Transverse colon (tissue), 4 donors: ENCODE measurements at places on chromosomes 2 and 18. TPM values are rescaled to one million over a fixed set of nuclear protein-coding genes. Genes with fewer than 3 reads are reported as not detected.

SETBP1 gene
- 16.2 TPM for total RNA-seq

DNA sequence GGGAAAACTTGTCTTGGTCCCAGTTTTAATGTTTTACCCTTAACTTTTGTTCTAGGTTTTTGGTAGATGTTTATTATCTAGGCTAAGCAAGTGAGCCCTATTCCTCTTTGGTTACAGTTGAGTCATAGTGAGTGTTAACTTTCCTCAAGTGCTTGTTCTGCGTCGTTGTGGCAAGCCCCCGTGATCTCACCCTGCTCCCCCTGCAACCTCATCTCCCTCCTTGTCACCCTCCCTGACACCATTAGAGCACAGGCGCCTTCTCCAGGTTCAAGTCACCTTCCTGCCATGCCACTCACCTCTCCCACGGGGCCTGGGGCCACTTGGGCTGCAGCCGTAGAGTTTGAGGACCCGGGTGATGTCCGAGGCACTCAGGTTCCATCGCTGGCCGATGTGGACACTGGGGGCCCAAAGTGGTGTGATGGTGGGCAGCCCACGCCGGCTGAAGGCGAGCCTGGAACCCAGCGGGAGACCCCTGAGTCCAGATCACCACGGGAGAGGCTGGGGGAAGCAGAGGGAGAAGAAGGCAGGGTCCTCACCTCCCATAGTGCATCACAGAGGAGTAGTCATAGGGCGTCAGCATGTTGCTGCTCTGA lies 8.7 kb downstream of the ASTL start:
- DNase-seq, result no peak

DNA sequence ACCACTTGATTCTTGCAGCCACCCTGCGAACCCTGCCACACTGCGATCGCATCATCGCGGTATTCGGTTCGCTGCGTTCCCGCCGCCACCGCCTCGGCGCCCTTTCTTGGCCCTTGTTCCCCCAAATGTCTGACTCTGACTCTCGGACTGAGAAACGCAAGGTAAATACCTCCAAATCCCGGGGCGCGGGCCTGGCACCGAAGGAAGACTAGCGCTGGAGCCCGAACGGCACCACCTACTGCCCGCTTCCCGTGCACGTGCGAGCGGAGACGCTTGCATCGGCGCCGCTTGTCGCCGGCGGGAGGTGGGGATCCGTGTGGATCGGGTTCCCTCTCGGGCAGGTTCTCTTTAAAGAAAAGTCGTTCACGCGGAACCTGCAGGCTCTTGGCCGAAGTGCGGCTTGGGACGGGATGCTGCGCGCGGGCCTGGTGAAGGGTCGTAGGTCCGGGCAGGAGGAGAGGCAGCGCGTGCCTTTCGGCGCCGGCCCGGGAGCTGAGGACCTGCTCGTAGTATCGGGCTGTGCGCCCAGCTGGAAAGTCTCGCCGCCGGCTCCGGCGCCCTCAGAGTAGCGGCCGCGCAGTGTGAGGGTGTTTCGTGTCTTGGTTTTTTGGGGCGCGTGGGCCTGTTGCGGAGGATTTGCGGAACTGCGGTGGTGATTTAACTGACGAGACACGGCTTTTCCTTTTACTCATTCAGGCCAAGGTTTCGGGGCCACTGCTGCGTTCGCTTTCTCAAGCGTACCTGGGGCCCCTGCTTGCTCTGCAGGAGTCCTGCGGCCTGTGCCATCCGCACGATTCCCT lies 514 bp downstream of the BCL2L11 start:
- DNase-seq, result peak; percentile 49

- no peak for DNase-seq
Measured at GRCh38 chr2:78982638-78983330, 42.7 kb upstream of the REG3G start.

GRCh38 chr2:23460228-23460627 lies 75.2 kb downstream of the KLHL29 start:
- no peak for DNase-seq

GRCh38 chr2:236017446-236017845 lies 150.7 kb downstream of the GBX2 start:
- DNase-seq, result no peak

GRCh38 chr2:121665504-121665903 lies 16.2 kb upstream of the CLASP1 start:
- DNase-seq, result no peak

DNA sequence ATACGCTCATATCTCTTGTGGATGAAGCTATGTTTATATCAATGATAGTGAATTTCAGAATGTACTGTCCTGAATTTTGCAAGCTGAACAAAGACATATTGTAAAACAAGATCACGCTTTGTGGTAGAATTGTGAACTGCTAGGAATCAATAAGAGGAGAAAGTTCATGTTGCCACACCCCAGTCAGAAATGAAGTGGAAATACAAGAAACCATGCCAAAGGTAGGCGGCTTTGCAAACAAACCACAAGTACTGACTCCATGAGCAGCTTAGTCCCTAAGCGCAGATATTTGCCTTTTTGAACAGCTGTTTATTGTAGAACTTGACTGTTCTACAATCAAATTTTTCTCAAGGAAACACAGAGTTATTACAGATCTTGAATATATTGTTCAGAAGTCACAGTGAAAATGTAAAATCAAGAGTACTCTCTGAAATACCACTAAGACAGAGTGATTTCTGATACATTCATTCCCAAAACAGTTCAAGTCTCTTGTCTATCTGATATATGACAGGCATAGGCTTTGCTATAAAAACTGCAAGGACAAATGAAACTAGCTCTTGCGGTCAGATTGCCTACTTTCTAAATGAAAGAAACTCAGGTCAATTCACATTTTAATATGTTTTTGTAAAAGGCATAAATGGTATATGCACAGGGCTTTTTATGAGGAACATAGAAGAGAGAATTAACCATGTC lies 120.9 kb upstream of the CDH19 start:
- DNase-seq, result peak; percentile 52

GPR45 gene
- not detected for total RNA-seq

ALKAL2 gene
- not detected for total RNA-seq

- DNase-seq, result no peak
Measured at GRCh38 chr18:9631814-9632496, 17.6 kb upstream of the PPP4R1 start.

MARCO gene
- total RNA-seq, result 1.9 TPM

USP40 gene
- total RNA-seq, result 113 TPM

GRCh38 chr18:49127471-49128190 lies 176.9 kb upstream of the SMAD7 start:
- DNase-seq, result no peak

EDAR gene
- 0.14 TPM for total RNA-seq

CYP27C1 gene
- not detected for total RNA-seq

DNA sequence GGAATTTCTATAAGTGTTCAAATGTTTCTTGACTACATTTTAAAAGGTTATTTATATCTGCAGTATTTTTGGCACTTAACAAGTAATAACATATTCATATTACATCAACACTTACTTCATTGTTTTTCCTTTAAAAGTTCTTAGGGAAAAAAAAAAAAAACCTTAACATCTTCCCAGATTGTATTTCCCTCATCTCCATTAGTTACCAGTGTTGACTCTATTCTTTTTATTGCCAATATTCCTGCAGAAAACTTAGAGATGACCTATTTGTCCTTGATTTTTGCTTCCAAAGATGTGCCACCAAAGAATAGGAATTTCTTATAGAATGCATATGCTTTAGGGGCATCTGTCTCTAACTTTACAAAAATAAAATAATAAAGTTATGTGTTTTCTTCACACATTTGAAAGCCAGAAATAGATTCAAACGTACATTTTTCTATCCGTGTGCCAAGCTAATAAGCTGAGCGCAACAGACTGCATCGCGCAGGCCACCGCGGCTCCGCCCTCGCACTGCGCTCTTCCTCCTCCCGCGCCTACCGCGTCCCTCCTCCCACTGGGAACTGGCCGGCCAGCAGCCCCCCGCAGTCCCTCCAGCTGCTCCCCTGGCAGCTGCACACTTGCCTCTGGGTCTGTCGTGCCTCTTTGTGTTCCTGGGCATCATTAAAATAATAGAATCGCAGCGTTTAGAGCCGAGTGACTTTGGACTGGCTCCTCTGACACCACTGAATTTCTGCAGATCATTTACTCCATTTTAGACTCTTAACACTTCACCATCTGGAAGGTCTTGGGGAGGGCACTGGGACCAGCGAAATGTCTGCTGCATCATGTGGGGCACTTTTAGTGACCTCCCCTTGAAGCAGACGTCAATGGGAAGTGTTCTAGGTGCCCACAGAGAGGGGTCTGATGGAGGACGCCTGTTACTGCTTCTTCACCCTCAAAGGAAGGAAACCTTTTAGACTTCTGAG lies 21.2 kb upstream of the NAB1 start:
- peak; percentile 48 for DNase-seq

LIMS3 gene
- 4.2 TPM for total RNA-seq

TCF7L1 gene
- 0.80 TPM for total RNA-seq

DNA sequence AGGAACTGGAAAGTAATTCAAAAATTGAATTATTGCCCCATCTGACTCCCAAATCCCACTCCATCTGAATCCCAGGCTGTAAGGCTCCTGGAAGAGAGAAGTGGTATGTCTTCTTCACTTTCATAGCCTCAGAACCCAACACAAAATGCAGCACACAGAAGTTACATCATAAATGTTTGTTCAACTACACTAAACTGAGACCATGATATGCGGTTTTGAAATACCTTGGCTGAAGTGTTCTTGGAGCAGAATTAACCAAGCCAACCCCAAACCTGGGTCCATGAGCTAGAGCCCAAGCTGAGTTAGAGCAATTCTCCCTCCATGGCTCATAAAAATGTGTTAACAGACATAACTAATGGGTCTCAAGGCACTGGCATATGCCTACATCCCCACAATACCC lies 23.3 kb downstream of the NEB start:
- DNase-seq, result no peak

CPLX4 gene
- total RNA-seq, result not detected

GRCh38 chr2:146295080-146295670 lies 1549.7 kb upstream of the ACVR2A start:
- no peak for DNase-seq

GREB1 gene
- total RNA-seq, result 2.5 TPM

DNA sequence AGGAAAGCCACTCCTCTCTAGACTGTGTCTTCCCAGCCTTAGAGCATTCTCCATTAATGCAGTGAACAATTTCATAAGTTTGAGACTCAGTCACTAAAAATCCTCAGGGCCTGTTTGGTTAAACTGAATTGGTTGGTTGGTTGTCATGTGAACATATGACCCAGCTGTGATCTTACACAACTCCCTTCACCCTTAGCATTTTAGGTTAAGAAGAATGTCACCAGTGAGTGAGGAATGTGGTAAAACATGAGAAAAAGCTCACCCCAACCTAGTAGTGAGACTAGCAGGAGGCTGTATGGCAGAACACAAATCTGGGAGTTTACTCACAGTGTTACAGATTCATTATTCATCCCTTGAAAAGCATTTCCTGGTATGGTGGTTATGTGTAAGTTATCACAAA lies 32.4 kb downstream of the LHCGR start:
- no peak for DNase-seq

PSMA8 gene
- not detected for total RNA-seq

CYP27A1 gene
- 48.3 TPM for total RNA-seq

- DNase-seq, result peak; percentile 74
Measured at GRCh38 chr2:64945973-64946768, 43.0 kb upstream of the SLC1A4 start.

FSIP2 gene
- 56.4 TPM for total RNA-seq

- no peak for DNase-seq
Measured at GRCh38 chr2:205686783-205687640, 4.7 kb downstream of the NRP2 start.

DNA sequence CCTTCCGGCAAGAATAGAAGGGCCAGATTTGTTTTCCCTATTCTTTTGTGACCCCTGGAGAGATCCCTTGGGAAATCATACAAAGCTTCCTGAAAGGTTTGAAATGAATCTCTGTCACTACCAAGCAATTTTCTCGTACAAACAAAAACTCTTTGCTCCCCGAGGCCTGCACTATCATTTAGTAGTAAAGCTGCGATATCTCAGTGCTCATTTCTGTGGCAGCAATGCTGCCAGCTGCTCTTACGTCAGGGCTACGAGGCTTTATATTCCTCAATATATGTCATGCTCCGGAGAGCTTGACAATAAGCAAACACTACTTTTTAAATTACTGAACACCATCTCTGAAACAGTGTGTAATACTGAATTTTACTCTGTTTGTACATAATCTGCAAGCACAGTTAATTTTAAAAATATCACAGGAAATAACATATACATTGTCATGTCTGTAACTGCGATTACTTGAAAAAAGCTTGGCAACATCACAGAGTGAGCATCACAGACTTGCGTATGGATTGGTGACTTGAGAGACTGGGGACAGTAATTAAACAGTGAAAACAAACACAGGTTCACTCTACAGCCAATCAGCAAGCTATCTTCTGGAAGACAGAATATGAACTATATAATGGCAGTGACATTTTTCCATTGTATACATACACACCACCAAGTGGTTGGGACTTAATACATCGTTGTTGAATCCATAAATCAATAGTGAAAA lies 403.3 kb upstream of the NETO1 start:
- no peak for DNase-seq

CIB4 gene
- not detected for total RNA-seq

DNA sequence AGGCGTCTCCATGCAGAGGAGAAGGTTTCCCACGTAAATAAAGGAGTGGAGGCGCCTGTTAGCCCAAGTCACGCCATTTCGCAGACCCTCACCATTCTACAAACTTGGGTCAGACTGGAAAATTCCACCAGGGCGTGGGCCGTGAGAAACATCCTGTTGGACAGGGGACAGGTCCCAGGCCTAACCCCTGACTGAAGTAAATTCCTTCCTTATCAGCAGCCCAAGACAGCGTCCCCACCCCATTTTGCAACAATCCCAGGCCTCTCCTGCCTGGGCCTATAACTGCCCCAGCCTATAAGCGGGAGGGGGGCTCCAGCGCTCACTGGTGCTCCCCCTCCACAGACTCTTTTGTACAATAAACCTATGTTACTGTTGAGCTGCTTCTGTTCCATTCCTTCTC lies 57.3 kb upstream of the CBLN2 start:
- DNase-seq, result no peak

DNA sequence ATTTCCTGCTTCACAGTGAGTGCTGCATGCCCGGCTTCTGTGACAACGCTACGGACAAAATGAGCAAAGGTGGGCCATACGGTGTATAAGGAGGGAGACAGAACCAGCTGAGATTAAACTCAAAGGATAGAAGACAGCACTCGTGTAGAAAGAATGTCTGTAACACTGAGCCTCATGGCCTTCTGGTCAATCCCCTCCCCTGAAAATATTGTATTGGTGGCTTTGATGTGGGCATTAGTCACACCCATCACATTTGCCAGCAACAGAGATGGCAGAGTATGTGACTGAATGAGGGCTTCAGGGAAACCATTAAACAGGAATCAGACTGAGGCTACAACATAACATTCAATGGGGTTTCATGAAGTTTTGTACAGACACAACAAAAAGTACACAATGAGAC lies 287.8 kb upstream of the CCDC68 start:
- no peak for DNase-seq

DNA sequence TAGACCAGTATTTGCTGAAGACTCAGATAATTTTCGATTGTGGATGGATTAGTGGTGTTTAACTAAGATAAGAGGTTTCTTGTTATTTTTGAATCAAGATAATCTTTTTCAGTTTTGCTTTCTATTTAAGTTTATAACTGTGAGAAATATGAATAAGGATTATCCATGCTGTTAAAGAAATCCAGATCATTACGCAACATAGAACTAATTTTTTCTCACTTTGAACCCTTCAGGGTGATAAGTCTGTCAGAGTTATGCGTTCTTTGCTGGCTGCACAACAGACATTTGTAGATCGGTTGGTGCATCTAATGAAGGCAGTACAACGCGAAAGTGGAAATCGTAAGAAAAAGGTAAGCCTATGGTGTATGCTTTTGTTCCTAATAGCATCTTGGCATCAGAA lies 74.1 kb downstream of the PIK3C3 start:
- no peak for DNase-seq

- DNase-seq, result no peak
Measured at GRCh38 chr2:225425284-225425683, 25.8 kb downstream of the NYAP2 start.

- no peak for DNase-seq
Measured at GRCh38 chr2:32937602-32938448, 8.9 kb upstream of the LTBP1 start.
